LHCN-M2 (cell line): ENCODE measurements at places on chromosomes 3 and 15. TPM values are rescaled to one million over a fixed set of nuclear protein-coding genes. Genes with fewer than 3 reads are reported as not detected.
A peak's percentile ranks its signal among the peaks of the same experiment; 100 is the strongest.

The GUCA1C gene
- not detected in 2 replicates for total RNA-seq

GRCh38 chr3:192057261-192057660, 596.3 kb downstream of the PYDC2 start:
- no peak for DNase-seq

GRCh38 chr15:73784291-73784690, 31.1 kb upstream of the INSYN1 start:
- no peak for DNase-seq

- no peak for DNase-seq
Observed at GRCh38 chr15:31503256-31503655, 176.6 kb downstream of the KLF13 start.

- DNase-seq: no peak
Observed at GRCh38 chr15:83654379-83655236, 685 bp downstream of the ADAMTSL3 start.

GRCh38 chr15:39770748-39771689, 11.6 kb downstream of the FSIP1 start:
- peak; percentile 87 for DNase-seq

The CHAC1 gene
- total RNA-seq: 1.5 and 1.8 TPM in 2 replicates

DNA sequence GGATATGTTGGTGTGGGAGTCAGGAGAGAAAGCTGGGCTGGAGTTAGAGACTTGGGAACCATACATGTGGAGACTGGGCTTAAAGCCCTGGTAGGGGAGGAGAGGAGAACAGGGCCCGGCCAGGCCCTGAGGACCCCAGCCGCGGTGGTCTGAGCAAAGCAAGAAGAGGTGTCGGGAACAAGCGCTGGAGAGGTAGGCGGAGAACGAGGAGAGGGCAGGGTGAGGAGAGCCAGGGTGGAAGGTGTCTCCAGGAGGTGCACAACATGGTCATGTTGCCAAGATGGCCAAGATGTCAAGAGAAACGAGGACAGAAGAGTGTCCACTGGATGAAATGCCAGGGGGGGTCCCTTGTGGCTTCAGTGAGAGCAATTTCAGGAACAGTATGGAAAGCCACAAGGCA, 5.5 kb downstream of the CHAC1 start:
- DNase-seq: no peak

The BMF gene
- total RNA-seq: 3.3 and 8.7 TPM in 2 replicates

GRCh38 chr3:36540888-36541518, 160.7 kb downstream of the STAC start:
- DNase-seq: peak; percentile 39

DNA sequence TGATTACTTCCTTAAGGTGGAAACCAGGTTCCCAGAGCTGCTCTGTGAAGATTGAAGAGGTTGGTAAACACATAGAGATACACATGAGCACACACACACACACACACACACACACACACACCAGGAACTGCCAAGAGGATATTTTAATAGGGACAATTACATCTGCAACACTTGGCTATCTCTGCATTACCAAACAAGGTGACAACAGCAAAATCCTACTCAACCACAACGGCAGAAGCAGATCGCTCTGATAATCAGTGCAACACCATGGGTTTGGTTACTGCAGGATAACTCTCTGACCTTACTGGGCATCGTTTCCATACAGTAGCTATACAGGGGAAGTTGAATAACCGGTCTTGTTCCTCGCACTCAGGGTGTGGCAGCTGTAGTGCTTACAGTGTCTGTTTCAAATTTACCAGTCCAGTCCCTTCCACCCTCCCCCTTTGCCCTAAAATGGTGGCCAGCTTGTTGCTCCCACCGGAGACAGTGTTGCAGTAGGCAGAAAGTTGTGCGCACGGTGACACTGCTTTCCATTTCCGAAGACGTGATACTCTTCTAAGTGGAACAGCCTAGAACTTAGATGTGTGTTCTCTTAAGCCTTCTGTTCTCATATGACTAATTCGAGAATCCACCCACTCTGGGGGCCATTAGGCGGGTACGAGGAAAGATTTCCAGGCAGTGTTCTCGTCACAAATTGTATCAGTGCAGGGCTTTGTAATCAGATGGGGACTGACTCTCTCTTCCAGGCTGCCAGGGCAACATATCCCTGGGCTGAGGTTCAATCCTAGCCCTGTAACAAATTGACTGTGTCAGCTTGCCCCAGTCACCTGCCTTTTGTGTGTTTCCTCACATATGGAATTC, 176.2 kb downstream of the P3H2 start:
- no peak for DNase-seq

DNA sequence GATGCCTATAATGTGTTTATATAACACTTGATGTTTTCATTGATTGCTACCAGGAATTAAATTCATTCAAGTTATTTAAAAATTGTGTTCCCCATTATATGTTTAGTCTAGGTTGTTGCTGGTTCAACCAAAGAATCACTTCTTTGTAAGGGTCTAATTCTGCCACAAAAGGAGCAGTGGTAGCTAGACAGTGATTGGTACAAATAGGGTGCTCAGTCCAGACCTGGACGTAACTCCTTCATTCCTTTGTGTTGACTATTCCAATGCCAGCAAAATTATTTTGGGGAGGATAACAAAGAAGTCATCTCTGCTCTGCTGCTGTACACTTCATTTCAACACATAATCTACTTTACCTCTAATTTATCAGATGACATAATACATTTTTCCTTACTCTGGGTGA, 1.2 kb downstream of the CHMP2B start:
- peak; percentile 19 for DNase-seq

The CXCR6 gene
- not detected in 2 replicates for total RNA-seq

DNA sequence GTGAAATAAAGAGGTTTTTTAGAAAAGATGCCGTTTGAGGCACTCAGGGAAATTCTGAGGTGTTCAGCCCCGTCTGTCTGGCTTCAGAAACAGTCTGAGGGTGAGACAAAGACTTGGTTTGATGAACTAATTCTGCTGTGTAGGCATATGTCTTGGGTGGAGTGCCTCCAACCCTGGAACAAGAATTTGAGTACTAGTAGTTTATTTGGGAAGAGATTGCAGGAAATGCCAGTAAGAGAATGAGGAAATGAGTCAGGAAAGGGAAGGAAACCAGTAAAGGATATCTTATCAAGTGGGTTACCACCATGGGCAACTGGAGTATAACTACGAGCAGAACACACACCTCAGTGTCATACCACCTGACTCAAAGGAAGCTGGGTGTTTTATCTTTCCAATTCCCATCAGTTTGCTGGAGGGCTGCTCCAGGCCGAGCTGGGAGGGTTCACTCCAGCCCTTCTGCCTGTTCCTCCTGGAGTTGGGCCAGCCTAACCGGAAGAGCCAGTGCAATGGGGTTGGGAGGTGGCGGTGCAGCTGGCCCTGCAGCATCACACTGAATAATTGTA, 75.3 kb downstream of the TGFBR2 start:
- peak; percentile 74 for DNase-seq

DNA sequence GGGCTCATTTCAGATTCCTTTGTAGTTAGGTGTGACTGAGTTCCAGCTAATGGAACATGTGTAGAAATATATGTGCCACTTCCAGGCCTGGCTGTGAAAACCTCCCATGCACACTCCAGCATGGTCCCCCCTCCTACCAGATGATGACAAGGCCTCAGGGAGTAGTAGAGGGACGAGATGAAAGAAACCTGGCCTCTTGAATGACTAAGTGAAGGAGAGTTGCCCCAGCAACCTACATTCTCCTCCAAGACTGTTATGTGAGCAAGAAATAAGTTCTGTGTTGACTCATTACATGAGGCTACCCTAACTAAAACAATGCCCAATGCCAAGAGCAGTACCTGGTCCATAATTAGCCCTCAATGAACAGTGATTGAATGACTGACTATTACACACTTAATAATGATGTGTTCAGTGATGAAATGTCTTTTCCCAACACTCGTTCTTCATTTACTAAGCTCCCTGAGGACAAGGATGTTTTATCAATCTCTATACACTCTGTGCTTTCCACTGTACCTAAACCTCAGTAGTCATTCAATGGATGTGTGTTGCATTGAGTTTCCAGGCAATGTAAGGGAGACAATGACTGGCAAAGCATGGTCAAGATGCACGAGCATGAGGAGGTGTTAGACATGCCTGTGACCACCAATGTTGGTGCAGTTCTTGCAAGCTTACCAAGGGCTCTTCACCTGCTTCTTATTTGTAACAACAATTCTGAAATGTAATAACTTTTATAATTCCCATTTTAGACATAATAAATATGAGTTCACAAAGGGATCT, 62.0 kb upstream of the BCL6 start:
- peak; percentile 48 for DNase-seq

DNA sequence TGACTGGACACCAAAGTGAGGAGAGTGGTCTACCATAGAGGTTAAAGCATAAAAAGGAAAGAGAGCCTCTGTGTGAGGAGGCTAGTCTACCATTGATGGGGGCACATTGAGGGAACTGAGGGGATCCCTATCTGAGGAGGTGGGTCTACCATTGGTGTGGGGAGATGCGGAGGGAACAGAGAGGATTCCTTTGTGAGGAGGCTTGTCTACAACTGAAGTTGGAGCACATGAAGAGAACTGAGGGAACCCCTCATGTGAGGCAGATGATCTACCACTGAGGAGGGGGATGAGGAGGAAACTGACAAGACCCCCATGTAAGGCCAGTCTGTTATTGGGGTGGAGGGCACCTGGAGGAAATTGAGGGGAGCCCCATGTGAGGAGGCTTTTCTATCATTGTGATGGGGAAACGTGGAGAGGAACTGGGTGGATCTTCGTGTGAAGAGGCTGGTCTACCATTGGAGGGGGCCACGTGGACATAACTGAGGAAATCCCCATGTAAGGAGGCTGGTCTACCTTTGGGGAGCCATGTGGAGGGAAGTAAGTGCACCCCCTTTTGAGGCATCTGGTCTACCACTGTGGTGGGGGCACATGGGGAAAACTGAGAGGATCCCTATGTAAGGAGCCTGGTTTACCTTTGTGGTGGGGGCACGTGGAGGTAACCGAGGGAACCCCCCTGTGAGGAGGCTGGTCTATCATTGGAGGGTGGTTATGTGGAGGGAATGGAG, 160.1 kb downstream of the FBLN2 start:
- DNase-seq: no peak

DNA sequence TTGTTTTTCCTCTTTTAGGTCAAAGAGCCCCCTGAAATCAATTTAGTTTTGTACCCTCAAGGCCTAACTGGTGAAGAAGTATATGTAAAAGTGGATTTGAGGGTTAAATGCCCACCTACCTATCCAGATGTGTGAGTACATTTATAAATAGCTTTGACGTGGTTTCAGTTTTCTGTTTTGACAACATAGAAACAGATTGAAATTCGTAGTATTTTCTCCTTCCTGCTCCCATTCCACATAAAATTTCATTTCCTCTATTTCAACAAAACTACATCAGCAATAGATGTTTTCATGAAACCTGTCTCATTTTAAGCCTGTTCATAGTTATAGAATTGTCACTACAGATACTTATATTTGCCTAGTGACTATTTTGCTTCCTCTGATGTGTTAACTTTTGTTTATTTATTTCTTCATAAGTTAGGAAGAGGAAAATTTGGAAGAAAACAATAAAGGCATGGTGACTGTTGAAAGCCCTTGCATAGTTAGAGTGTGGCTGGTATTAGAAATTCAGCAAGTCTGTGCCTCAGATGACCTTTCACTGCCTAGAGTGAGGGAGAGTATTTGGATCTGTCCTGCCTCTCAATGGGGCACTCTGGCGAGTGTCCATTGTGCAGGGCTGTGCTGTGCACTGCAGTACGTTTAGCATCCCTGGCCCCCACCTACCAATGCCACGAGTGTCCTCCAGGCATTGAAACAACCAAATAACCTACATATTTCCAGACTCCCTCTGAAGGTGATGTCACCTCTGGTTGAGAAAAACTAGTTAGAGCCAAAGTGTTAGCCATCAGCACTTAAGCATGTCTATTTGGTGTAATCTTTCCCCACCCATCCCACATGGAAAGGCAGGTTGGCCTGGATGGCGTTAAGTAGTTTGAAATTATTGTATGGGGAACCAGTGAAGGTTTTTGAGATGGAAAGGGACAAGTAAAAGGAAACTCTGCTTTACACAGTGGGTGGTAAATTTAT, 5.9 kb downstream of the EIF2AK4 start:
- no peak for DNase-seq

DNA sequence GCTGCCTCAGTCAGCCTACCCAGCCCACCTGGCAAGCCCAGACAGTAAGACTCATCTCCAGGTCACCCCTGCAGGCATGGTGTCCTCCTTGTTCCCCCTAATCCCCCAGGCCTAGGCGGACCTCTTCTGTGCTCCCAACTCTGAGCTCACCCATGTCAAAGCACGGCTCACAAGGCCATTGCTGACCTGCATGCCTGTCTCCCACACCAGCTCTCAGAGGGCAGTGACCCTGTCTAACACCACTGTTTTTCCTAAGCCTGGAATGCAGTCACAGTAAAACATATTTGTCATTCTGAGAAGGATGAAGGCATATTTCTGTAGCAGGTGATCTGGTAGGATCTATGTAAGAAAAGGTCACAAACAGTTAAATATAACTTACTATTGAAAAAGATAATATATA, 110.3 kb upstream of the HACD2 start:
- DNase-seq: peak; percentile 3

GRCh38 chr15:80473286-80474223, 69.4 kb downstream of the ARNT2 start:
- no peak for DNase-seq

DNA sequence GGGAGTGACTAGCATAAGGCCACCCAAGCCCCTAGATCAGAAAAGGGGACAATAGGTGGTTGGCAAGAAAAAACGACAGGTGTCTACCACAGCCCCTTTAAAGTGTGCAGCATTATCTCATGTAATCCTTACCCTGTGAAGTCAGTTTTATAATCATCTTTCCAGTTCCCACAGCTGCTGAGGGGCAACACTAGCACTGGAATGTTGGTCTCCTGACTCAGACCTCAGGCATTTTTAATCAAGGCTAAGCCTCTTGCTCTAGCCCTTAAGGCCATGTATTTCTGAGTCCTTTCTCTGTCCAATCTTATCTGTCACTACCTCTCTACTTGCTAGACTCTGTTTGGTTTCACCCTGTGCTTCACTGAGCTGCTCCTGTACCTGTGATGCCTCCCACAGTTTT, 171.7 kb downstream of the TLE3 start:
- peak; percentile 1 for DNase-seq

The LEKR1 gene
- 0.34 and 1.5 TPM in 2 replicates for total RNA-seq

DNA sequence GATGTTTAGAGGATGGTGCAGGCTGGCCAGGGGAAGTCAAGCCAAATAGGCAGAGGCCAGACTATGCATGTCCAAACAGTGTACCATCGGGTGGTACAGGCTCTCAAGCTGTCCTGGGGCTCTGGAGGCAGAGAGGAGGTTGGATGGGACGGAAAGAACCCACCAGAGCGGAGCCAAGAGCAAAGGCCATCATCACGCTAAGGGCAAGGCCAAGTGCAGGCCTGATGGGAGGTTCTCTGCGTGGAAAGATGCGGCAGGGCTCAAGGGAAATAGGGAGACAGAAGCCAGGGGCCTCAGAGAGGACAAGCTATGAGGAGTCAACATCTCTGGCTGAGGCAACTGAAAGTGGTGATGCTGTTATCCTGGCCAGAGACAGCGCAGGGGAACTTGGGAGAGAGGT, 102.7 kb downstream of the ASB7 start:
- no peak for DNase-seq

GRCh38 chr3:126573492-126574117, 14.9 kb upstream of the C3orf22 start:
- DNase-seq: no peak

GRCh38 chr15:83747050-83747717, 93.3 kb downstream of the ADAMTSL3 start:
- DNase-seq: peak; percentile 74
